ENCODE measurements at places on chromosomes 2 and 18.

GRCh38 chr2:112108178-112108832 lies 29.9 kb upstream of the FBLN7 start:
- DNase-seq, result no peak

DNA sequence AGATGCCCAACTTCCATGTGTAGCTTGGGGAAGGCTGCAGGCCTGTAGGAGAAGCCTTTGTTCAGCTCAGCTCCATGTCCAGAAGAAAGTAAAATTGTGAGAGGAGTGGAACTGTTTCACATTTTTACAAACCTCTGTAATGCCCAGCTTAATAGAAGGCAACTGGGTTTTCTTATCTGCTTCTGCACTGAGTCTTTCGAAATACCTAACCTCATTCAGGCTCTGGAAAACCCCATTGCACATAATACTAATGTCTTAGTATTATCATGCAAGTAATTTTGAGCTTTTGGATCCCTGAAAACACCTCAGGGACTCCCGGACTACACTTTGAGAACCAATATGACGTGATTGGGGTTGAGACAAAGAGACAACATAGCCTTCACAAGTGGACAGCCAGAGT lies 5.8 kb downstream of the SMIM21 start:
- no peak for DNase-seq

DNA sequence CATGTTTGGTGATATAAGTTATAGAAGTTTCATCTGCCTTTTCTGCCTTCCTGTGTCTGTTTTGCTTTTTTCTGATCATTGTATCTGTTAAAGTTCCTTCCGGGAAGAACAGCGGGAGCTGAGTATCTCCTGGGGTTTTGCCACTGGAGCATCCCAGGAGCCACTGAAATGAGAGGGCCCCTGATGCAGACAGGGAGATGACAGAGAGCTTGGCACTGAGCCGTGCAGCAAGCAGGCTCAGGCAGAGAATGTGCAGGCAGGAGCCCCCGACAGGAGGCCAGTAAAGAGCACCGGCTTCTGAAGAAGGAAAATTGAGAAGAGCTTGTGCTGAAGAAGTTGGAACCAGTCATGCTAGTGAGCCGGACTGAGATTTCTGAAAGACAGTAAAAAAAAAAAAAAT lies 137.8 kb downstream of the TDRD15 start:
- no peak for DNase-seq

DNA sequence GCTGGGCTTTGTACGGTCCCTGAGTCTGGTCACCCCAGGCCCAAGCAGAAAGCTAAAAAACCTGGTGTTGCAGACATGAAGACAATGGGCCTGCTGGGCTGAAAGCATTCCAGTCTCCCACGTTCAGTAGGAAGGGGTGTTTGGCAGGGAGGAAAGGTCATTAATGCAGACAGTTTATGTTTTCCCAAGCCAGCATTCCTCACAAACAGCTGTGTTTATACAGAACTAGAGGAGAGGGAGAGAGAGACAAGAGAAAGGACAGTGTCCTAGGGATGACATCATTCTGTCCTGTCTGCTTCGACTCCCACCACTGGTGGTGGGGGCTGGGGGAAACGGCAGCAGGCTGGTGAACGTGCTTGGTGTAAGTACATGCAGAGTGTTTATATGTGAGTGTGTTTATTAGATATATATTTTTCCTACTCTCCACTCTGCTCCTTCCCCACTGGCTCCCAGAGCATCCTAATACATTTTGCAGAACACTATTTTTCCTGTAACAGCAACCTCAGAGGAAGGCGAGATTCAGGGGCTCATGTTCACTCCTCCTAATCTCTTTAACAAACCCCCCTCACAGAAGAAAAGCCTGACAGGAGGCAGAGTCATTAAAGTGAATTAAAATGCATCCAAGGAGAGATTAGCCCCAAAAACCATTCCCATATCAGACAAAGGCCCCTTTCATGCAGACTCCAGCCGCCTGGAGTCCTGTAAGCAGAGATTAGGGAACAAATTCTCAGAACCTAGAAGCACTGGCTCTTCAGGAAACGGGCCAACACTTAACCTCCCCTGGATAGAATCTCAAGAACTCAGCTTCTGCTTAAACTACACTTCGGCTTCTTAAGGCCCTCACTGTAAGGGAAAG lies 380.4 kb downstream of the TNS1 start:
- DNase-seq, result no peak

DNA sequence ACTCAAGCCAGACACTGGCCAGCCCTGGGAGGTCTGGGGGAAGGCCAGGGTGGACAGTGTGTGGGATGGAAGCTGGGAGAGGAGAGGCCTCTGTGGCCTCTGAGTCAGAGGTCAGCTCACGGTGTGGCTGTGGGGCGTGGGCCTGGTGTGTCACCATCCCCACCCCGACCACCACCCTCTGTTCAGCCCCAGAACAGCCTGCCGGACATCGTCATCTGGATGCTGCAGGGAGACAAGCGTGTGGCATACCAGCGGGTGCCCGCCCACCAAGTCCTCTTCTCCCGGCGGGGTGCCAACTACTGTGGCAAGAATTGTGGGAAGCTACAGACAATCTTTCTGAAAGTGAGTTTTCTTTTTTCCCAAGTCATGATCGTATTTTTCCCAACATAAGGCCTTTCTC lies 110.5 kb downstream of the DYSF start:
- DNase-seq, result no peak

DNA sequence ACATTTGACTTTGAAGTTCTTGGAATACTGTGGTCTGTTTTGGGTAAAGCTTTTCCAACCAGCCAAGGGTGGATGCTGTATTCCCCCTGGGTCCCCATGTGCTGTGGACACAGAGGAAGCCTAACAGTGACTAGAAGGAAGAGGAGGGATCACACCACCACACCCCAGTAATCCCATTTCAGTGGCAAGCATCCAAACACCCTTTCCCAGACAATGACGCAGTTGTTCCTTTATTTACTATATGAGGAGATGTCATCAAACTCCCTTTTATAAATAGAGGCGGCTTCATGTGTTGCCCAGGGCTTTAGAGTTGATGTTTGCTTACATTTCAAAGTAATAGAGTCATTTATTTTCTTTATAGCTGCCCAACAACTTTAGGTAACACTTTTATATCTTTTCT lies 959.4 kb upstream of the GYPC start:
- no peak for DNase-seq

- no peak for DNase-seq
Measured at GRCh38 chr2:179444056-179444455, 179.4 kb upstream of the SESTD1 start.

DNA sequence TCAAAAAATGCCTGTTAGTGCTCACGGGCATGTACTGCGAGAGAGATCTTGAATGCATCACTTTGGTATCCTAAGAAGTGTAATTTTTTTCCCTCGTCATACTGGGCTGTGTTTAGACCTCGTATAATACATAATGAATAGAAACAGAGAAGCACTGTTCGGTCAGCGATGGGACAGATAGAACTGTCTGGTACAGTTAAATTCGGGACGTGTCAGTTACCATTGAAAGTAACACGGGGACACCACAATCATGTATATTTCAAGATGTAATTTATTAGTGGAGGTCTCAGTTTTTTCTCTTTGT lies 1.8 kb downstream of the PKP4 start:
- DNase-seq, result no peak

- peak; percentile 7 for DNase-seq
Measured at GRCh38 chr2:133780099-133780996, 212.1 kb upstream of the NCKAP5 start.

- DNase-seq, result no peak
Measured at GRCh38 chr2:133504566-133505505, 63.4 kb downstream of the NCKAP5 start.

DNA sequence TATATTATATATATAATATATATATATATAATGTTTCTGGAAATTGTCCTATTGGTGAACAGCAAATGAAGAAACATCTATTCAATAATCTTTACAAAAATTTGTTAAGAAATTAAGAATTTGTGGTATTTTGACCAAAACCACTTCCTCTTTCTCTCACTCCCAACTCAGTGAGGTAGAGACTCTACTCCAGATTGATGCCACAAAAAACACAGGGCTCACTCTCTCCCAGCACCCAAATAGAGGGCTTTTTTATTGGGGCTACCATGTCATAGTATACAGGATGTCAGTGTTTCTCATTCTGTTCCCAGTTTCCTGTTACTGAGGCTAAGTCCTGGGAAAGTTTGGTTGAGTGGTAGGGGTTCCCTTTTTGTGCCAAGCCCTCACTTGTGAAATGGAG lies 1155.4 kb downstream of the BCL11A start:
- no peak for DNase-seq

- peak; percentile 81 for DNase-seq
Measured at GRCh38 chr2:25276569-25277465, 64.9 kb downstream of the DNMT3A start.

DNA sequence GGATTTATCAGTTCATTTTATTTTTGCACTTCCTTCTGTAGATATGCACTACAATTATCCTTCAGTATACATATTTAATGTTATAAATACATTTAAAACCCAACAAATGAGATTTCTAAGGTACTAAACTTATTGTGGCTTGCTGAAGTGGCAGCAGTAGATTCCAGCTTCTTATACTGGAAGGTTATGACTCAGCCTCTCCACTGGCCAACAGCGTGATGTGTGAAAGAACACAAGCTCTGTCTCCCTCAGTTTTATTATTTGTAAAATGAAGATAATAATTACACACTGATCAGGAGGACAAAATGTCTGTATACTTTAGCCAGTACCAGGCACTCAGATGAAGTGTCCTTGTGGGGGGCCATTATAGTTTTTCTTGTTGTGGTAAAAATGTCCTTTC lies 1147.1 kb downstream of the CNTNAP5 start:
- no peak for DNase-seq

DNA sequence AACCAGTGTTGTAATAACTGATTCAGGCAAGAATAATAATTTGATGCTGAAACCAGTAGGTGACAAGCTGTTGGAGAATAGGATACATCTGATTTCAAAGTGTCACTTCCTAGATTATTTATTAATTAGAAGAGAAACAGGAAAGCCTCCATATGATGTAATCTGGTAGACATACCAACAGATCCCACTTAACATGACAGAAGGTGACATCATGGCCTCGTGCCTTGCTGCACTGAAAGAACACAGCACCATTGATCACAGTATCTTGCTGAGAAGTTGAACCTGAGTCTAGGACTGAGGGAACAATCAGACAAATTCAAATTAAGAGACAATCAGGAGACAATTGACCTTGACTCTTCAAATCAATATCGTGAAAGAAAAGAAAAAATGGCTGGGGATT lies 131.6 kb upstream of the DLGAP1 start:
- DNase-seq, result no peak

- peak; percentile 40 for DNase-seq
Measured at GRCh38 chr18:24075767-24076597, 61.4 kb downstream of the TTC39C start.

- DNase-seq, result no peak
Measured at GRCh38 chr18:32349728-32350395, 120.8 kb downstream of the GAREM1 start.

DNA sequence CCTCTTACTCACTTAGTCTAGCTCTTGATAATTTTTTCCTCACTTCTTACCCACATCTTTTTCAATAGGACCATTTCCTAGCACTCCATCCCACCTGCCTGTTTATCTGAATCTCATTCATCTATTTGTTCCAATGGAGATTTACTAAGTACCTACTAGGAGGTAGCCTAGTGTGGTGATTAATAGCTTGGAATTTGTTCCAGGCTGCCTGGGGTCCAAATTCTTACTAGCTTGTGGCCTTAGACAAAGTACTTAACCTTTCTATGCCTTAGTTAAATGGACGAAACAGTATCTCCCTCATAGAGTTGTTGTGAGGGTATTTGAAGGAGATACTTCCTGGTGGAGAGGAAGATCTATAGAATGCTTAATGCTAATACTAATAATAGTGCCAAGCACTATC lies 42.9 kb upstream of the SERTAD2 start:
- no peak for DNase-seq

GRCh38 chr2:113213061-113213930 lies 39.5 kb downstream of the PSD4 start:
- no peak for DNase-seq

DNA sequence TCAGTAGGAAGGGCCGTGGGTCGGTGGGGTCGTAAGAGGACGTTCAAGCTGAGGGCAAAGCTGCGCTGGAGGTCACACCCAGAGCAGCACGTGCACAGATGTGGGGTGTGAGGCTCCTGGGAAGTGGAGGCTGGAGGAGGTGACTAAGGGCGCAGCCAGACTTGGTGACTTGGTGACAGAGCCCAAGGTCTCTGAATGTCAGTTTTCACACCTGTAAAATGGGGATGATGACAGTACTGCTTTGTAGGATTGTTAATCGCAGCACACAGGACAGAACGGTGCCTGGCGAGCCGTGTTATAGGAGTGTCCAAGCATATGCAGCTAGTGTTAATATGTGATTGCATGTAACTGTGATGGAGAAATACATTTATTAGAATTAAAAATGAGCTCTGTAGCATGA lies 40.8 kb downstream of the NTSR2 start:
- DNase-seq, result no peak

DNA sequence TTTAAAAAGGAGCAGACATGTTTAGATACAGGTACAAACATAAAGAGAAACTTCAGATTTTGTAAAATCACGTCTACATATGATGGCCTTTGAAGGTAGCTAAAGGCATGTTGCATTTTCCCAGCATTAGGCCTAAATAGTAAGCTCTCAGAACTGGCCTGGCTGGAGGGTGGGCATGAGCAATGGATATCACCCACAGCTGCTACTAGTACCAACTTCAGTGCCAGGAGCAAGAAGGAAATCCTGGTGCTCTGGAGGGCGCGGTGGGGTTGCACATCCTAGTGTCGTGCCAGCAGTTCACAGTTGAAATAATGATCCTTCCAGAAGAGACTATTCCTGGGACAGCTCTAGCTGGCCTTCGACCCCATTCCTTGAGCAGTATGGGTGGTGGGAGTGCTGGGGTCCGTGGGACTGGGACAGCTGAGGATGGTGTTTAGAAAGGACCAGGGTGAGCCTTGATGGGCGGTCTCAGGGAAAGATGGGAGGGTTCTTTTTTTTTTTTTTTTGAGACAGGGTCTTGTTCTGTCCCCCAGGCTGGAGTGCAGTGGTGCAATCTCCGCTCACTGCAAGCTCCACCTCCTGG lies 4.9 kb downstream of the DES start:
- no peak for DNase-seq

DNA sequence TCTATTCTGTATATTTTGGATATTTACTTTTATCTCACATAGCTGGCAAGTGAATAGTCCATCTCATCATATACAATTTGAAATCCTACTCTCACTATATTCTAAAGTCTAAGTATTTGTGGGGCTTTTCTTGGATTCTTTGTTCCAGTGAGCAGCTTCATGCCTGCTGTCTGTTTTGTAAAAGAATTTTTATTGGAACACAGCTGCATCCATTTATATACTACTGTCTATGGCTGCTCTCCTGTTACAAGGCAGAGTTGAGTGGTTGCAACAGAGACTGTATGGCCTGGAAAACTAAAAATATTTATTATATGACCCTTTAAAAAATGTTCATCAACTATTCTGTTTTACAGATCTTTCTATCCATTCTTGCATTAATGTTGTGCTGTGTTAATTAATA lies 193.3 kb upstream of the KLHL14 start:
- no peak for DNase-seq

- no peak for DNase-seq
Measured at GRCh38 chr18:59917422-59917821, 17.6 kb downstream of the PMAIP1 start.

All from CD4-positive, alpha-beta T cell treated with Interleukin-10 for 1 hour (primary cell).